IPS DF 6.9 (cell line): ENCODE measurements at places on chromosomes 2 and 18.

DNA sequence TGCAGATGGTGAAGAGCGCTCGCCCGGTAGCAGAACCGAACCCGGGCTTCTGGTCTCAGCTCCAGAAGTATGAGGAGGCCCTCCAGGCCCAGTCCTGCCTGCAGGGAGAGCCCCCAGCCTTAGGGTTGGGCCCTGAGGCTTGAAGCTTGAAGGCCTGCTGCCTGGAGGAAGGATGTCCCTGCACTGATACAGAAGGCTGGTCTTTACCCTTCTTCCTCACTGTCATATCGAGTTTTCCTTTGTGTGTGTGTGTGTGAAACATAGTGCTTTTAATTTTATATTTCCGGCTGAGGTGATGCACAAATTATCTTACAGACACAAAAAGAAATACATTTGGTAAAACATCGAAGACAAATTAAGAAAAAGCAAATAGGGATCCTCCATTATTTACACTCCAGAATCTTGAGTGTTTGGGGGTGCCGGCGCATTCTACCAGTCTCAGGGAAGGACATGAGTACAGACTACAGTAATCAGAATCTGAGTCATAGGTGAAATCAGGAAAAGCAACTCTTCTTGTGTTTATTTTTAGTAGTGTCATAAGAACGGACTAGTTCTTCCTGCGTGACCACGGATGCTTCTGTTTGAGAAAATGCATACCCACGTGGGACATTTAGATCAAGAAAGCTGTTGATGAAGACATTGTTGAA lies 1.3 kb downstream of the DUSP28 start:
- DNase-seq = no peak

- DNase-seq = no peak
Observed at GRCh38 chr2:61885896-61886603, 2.4 kb downstream of the CCT4 start.

- DNase-seq = no peak
Observed at GRCh38 chr2:200028998-200029397, 73.6 kb downstream of the MAIP1 start.

GRCh38 chr2:8544171-8544785 lies 137.6 kb upstream of the ID2 start:
- no peak for DNase-seq

DNA sequence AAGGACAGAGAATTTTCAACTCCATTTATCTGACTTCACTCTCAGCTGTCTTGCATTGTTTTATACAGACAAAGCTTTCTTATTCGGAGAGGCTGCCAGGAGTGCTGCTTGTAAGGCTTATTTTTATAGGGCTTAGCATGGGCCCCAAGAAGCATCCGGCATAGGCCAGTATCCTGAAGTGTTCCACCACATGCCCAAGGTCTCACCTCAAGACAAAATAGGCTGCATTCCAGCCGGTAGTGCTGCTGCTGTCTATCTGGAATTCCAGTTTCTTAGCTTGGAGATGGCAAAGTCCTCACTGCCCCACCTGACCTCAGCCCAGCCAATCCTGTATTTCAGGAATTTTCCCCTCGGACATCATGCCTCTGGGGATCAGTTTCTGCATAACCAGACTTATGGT lies 47.6 kb upstream of the MCFD2 start:
- DNase-seq = no peak

DNA sequence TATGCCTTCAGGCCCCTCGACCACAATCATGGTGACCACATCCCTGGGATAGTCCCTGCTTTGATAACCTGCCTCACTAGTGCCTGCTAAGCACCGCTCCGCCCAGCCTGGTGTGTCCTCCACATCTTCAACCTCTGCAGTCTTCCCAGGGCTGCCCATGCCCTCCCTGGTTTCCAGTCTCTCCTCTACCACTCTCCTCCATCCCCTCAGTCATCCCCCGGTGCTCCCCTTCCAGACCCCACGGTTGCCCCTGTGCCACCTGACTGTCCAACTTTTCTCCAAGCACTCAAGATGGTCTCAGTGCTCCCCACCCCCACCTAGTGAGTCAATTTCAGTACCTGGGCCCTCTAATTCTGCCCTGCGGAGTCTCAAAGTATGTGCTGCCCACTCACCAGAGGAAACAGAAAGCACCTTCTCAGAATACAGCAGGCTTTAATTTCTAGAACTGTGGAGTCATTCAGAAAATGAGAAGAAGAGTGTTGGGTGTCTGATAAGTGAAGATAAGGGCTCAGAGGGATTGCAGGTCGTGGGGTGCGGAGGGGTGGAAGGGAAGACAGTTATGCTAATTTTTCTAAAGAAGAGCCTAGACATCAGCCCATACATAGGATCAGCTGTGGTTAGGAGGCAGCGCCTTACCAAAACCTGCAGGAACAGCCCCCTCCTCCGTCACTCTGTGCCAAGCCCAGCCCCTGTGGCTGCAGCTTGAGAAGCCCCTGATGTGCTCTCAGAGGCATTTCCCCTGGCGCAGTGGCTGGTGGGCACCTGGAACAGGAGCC lies 53.6 kb upstream of the CAB39 start:
- DNase-seq = no peak

DNA sequence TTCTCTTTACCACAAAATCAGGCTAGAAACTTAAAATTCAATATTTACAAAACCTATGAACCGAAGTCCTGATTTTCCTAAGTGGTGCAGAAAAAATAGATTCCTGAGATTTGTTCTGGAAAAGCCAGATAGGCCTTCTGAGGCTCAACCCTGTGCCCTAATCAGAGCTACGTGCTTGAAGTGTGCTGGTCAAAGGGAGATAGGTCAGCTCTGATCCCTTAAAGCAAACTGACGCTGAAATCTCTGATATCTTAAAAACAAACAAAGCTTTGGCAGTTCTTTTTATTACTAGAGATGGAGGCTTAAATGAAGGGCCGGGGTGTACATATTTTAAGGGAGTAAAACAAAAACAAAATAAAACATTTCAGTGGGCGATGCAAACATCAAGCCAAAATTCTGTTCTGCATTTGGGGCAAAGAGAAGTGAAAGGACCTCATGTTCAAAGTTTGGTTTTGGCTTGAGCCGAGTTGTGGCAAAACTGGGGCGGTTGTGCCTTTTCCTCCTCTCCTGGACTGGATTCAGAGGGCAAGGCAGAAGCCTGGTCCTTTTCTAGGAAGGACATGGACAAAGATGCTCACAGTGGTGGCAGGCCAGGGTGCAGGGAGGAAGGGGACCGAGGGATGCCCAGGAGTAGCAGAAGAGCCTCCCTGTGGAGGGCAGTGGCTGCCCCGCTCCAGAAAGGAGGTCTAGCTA lies 295.0 kb downstream of the CDCA7 start:
- DNase-seq = no peak

- DNase-seq = peak; percentile 33
Observed at GRCh38 chr2:154623819-154624218, 74.7 kb upstream of the KCNJ3 start.
